ENCODE measurements at places on chromosomes 11 and 22. TPM values are rescaled to one million over a fixed set of nuclear protein-coding genes. Genes with fewer than 3 reads are reported as not detected.

MPEG1 gene
- total RNA-seq, result 7.4 TPM

OVCH2 gene
- not detected for total RNA-seq

ENTHD1 gene
- not detected for total RNA-seq

TUG1 gene
- 102 TPM for total RNA-seq

TMEM25 gene
- total RNA-seq, result 48.7 TPM

SCGB1A1 gene
- not detected for total RNA-seq

GLYATL1 gene
- total RNA-seq, result 2.4 TPM

FDXACB1 gene
- total RNA-seq, result 0.95 TPM

OR51I1 gene
- not detected for total RNA-seq

PIM3 gene
- 114 TPM for total RNA-seq

MPZL3 gene
- total RNA-seq, result 0.83 TPM

TIGD3 gene
- 6.6 TPM for total RNA-seq

DMC1 gene
- total RNA-seq, result not detected

DEFB131B gene
- total RNA-seq, result not detected

CLTCL1 gene
- 2.5 TPM for total RNA-seq

TESMIN gene
- 10.7 TPM for total RNA-seq

ZNF214 gene
- total RNA-seq, result 1.7 TPM

MS4A6E gene
- not detected for total RNA-seq

SLC22A8 gene
- total RNA-seq, result not detected

OR52I1 gene
- total RNA-seq, result not detected

MMP11 gene
- 10.2 TPM for total RNA-seq

Measured in Peyer's patch (tissue), 4 donors.